Foreskin keratinocyte (primary cell): ENCODE measurements at places on chromosomes 5 and 9. TPM values are rescaled to one million over a fixed set of nuclear protein-coding genes. Genes with fewer than 3 reads are reported as not detected.

DNA sequence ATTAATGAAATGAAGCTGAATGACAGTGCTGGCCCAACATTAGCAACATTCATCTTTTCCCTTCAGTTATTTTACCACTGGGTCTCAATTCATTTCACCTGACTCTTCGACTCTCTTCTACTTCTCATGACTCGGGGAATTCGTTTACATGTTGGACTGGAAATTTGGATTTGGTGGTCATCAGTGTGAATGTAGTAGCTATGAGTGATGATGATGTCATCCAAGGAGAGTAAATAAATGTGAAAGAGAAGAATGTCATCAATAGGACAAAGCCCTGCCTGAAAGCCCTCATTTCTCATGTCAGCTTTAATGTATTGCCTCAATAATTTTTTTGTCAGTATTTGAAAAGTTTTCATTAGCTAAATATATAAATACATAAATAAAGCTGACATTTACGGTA lies 21.9 kb upstream of the CFAP95 start:
- DNase-seq, result peak; percentile 47

DNA sequence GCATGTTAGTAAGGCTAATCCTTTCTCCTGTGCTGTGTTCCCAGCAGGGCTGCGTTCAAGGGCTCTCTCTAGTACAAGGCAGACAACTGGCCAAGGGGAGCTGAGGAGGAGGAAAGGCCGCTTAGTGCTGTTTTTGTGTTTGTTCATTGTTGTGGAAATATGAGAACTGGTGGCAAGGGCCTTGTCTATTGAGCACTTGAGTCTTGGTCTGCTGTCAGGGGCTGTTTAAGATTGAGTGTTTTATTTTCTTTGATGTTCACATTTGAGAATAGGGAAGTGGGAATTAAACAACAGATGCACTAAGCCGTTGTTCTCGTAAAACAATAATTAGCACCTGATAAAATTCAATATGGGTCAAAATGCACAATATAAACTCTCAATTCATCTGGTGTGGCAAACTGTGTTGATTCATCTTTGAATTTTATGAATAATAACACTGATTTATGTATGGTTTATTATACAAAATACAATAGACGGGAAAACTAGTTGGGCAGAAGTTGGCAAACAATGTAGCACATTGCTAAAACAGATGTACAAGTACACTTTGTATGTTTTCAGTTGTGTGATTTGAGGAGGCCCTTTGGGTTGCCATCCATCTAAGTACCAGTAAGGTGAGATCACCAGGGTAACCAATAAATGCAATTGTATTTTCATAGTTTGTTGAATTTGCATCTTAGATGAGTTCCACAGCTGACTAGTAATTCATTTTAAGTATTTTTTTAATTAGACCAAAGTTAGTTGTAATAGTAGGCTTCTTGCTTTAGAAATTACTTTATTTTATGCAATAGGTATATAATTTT lies 97.6 kb upstream of the GRHPR start:
- no peak for DNase-seq

SPACA9 gene
- total RNA-seq, result 2.5 and 3.1 TPM in 2 replicates

DNA sequence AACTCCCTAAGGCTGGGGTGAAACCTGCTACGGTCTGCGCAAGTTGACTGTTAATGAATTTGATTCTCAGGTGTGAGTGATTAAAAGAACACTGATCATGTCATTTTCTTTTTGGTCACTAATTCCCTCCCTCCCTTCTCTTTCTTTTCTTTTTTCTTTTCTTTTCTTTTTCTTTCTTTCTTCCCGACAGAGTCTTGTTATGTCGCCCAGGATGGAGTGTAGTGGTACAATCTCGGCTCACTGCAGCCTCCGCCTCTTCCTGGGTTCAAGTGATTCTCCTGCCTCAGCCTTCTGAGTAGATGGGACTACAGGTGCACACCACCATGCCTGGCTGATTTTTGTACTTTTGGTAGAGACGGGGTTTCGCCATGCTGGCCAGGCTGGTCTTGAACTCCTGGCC lies 2.6 kb downstream of the ANXA1 start:
- no peak for DNase-seq

CCDC112 gene
- 5.4 and 6.1 TPM in 2 replicates for total RNA-seq

MLLT3 gene
- total RNA-seq, result 11.9 and 16.9 TPM in 2 replicates

GRCh38 chr5:3657364-3658022 lies 61.9 kb downstream of the IRX1 start:
- DNase-seq, result no peak

ERCC8 gene
- total RNA-seq, result 12.7 and 14.3 TPM in 2 replicates

- DNase-seq, result no peak
Measured at GRCh38 chr9:82972446-82972845, 90.5 kb downstream of the RASEF start.

DNA sequence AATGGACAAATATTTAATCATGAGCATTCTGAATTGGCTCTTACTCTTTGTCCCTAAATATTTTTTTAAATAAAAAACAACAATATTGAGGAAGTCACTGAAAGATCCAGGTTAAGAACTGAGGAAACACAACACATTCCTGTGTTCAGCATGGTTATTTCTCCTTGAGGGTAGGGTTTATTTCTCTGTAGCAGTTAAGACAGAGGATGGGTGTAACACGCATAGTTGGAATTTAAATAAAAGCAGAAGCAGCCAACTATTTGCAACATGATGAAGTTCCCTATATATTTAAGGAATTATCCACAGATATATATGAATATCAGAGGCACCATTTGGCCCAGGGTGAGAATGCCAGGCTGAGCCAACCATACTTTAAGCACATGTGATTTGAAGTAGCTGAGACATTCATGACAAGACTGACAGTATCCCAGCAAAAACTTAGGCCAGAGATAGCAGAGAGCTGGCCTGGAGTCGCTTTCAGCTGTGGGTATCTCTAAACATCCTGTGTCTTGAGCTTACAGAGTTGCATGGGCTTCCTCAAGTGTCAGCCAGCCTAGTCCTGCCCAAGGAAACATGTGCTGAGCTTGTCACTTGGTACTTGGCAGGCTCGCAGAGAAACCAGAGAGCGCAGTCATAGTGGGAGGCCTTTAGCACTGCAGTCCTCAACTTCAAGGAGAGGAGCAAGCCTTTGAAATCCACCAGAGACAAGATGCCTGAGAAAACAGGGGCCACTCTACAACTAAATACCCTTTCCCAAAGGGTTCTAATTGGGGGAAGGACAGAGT lies 43.6 kb downstream of the SEMA5A start:
- no peak for DNase-seq

DNA sequence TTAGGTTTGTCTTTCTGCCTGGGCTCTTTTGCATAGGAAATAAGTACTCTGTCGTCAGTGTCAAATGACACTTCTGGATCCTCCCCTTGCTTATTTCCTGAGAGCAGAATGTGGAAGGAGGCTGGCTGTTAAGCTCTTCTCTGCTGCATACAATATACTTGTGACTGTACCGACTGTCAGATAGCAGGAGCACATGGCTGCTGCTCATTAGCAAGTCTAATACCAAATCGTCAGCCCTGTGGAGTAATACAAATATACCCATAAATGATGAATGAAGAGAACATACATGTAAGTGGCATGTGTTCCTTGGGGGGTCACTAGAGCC lies at the start of gene GPR151:
TSS of gene GPR151 (minus strand) at position 40 of the 325 bp plus-strand sequence. CDS start 77 bp downstream, outside the sequence.
- no peak for DNase-seq

DNA sequence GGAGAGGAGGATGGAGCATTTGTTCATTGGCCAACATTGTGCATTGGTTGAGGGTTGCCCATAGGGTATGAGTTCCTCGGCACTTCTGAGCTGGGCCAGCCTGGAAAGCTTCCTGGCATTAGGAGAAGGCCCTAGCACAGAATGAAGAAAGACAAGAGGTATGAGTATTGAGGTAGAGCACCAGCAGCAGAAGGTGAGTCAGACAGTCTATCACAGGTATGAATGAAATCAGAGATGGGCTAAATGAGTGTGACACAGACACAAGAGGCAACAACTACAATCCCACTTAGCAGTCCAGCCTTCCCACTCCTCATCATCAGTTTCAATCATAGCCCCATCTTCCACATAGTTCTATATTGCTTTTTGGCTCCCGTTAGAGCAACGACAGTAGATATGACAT lies 25.4 kb upstream of the TGFBR1 start:
- no peak for DNase-seq

GPX3 gene
- total RNA-seq, result 6.9 and 13.2 TPM in 2 replicates

EGFLAM gene
- 0.63 TPM in 1 of 2 replicates, not detected in the other for total RNA-seq

BARHL1 gene
- total RNA-seq, result not detected in 2 replicates

DNA sequence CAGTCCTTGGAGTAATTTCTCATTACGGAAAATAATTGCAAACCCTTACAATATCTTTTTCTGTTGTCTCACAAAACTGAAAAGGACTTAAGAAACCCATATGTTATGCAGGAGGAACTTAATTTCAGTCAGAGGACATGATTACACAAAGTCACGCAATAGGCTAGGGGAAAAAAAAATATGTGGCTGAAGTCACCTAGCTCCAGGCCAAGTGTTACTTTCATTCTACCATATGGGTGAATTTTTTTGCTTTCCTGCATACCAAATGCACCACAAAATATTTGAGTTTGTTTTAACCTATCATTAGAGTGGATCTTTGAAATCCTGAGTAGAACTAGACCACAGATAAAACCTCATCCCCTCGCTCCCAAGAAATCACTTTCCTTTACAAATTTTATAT lies 523.5 kb downstream of the CAAP1 start:
- no peak for DNase-seq

BRINP1 gene
- 0.04 and 0.07 TPM in 2 replicates for total RNA-seq

- DNase-seq, result no peak
Measured at GRCh38 chr9:130149654-130150286, 22.4 kb upstream of the NCS1 start.

DNA sequence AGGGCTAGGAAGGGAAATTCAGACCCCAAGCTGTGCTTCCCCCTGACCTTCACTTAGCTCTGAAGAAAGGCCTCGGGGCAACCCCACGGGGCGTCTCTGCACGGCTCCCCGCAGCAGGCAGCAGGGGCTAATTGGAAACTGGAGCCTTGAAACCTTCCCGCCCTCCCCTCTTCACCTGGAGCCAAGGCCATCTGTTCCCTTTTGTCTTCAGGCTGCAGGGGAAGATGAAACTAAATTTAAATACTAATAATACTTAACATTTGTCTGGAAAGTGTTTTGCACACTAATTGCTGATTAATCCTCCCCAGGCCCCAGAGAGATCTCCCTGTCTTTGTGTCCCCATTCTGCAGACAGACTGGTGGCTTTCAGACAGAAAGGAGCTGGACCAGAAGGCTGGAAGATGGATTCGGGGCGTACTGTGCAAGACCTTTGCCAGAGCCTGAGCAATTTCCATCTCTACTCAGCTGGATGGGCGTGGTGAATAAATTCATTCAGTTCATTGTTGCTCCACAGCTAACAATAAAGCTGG lies 34.1 kb upstream of the CPLX2 start:
- DNase-seq, result no peak

DNA sequence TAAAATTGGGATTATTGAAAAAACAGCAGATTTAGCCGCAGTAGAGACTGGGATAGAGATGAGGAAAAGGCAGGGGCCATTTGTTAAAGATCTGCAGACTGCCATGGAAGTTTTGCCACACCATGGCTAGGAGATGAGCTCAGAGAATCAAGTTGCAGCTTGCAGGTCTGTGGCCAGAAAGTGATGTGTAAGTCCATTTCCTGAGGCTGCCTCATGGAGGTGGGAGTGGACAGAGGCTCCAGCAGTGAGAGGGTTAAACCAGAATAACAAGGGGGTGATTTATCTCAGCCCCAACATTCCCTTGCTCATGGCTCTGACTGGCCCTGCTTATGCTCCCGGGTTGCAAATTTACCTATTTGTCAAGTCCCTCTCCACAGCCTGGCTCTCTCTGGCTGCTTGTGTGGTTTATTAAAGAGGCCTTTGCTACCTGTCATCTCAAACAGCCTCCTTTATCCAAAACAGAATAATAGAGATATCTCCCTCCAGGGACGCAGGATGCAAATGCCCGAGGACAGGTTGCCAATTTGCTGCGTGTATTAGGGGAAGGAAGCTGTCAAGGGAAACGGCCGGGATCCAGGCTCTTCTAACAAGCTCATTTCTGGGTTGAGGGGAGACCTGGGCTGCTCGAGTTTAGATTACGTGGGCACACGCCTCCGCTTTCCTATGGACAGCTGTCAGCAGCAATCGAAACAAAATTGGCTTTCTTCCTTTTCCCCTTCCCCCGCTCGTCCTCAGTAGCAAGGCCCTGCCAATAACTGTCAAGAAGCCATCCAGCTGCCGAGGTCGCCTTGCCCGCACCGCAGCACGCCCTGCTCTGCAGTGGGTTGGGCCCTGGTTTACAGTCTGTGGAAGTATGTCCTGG lies 72.8 kb upstream of the PITX1 start:
- peak; percentile 77 for DNase-seq

DNA sequence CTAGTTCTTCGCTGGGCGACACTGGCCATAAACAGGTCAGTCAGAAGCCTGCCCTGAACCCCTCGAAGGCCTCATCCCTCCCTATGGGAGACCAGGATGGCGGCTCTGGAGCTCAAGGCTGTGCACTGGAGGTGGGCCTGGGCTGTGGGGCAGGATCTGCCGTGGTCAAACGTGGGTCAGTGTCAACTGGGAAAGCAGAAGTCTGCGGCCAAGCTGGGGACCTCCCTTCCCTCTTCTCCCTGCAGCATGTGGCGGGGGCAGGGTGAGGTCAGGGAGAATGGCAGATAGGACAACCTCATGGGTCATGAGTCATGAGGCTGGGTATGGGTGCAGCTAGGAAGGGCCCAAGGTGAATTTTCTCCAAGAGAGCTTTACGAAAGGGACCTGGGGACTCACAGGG lies 132.9 kb downstream of the RXRA start:
- no peak for DNase-seq

SIT1 gene
- not detected in 2 replicates for total RNA-seq

KCNIP1 gene
- total RNA-seq, result not detected in 2 replicates

DNA sequence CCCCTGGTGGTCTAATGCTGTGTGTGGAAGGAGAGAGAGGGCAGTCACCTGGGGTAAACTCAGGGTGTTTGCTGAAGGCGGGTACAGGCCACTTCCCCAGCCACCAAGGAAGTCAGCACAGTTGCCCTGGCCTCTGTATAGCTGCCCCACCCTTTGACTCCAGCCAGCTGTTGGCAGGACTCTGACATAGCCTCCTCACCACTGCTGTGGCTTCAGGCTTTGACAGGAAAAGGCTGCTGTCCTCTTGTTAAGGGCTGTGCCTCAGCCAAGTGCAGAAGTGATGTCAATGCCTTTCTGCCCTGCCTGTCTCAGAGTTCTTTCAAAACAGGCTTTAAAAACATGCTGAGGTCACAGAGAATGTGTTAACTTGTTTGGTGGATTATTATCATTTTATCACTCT lies 487.2 kb upstream of the KLF4 start:
- no peak for DNase-seq

NSMF gene
- 28.9 and 29.1 TPM in 2 replicates for total RNA-seq

- no peak for DNase-seq
Measured at GRCh38 chr5:171310819-171311321, 1.8 kb downstream of the TLX3 start.

- DNase-seq, result peak; percentile 67
Measured at GRCh38 chr5:82351754-82352145, 73.6 kb upstream of the RPS23 start.
